RWPE2 (cell line): ENCODE measurements at places on chromosomes 13 and 19.
A peak's percentile ranks its signal among the peaks of the same experiment; 100 is the strongest.

GRCh38 chr19:2235381-2236063, 607 bp downstream of the PLEKHJ1 start:
- DNase-seq, result no peak

DNA sequence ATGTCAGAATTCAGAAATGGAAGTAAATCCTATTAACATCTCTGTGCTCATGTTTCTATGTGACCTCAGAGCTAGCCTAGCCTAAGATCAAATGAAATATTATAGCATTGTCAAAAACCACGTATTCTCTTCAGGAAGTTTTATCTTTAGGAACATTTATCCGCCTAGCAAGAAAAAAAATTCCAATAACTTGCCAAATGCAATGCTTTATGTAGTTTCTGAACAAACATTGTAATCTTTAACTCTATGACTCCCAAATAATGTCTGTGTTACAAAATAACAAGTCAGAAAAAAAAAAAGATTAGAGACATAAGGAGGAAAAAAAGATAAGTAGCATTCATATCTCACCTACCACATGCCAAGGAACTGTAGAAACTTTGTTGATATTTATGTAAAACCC, 18.4 kb upstream of the IPO5 start:
- no peak for DNase-seq

DNA sequence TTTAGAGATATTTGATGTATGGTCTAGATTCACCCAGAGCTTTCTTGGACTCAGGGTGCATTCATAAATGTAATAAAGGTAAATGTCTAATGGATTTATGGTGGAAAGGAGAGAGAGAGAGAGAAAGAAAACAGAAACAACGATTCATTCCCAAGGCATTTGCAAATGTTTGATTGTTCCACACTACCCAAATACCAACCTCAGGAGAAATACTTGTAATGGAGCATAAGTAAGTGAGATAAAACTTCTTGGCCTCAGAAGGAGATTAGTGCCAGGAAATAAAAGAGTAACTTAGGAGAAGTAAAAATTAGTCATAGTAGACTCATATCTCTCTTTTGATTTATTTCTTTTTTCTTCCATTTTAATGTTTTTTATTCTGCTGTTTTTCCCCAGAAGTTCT, 40.6 kb upstream of the DGKH start:
- no peak for DNase-seq

GRCh38 chr13:46659413-46660065, 106.6 kb downstream of the LRCH1 start:
- DNase-seq, result no peak

GRCh38 chr13:41460930-41461329, 3.6 kb downstream of the RGCC start:
- DNase-seq, result no peak

DNA sequence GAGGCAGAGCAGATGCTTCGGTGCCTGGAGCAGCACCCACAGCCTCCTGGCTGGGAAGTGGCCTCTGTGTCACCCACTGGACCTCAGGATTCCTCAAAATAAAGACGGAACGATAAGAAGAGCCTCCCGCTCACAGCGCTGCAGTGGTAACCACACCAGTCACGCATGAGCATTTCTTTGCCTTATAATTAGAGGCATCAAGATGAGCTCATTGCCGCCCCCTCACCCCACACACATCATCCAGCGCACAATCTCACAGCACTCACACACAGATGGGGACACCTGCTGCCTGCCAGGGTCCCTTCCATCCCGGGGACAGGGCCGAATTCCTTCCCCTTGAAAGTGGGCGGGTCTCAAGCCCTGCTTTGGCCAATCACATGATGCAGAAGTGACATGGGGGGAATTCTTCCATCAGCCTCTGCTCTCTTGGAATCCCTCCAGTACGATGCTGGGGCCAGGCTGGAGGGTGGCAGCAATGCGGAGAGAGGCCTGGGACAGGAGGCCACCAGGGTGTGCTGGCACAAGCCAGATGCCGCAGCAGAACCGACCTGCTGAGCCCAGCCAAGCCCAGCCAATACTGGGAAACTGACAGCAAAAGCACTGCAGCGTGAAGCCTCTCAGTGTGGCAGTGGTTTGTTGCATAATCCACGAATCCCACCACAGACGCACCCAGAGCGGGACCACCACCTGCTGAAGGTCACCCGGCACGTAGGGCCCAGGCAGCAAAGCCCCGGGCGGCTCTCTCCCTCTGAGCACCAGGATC, 16.0 kb downstream of the PIP5K1C start:
- DNase-seq, result peak; percentile 38

DNA sequence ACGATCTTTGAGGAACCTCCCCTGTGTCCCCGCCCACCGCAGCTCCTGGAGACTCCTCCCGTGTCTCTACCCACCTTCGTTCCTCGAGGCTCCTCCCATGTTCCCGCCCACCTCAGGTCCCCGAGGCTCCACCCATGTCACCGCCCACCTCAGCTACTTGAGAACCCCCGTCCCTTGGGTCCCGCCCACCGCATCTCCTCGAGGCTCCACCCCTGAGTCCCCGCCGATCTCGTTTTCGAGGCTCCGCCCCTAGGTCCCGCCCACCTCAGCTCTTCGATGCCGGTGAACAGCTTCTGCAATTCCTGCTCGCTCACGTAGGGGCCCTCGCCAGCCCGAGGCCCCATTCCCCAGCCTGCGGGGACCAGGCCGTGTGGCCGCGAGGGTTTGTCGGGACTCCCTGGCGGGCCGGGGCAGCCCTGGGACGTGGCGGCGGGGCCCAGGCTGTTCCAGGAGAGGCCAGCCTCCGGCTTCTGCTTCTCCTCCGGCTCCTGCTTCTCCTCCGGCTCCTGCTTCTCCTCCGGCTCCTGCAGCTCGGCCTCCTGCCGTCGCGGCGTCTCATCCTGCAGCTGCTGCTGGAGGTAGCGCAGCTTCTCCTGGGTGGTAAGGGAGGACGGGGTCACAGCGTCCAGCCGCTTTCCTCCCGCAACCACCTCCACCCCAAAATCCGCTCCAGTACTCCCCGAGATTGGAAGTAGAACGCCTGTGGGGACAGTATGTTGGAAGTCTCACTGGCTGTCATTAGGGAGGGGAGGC, 16.7 kb downstream of the TSKS start:
- peak; percentile 78 for DNase-seq

GRCh38 chr19:15680478-15681322, 7.8 kb downstream of the CYP4F12 start:
- no peak for DNase-seq

DNA sequence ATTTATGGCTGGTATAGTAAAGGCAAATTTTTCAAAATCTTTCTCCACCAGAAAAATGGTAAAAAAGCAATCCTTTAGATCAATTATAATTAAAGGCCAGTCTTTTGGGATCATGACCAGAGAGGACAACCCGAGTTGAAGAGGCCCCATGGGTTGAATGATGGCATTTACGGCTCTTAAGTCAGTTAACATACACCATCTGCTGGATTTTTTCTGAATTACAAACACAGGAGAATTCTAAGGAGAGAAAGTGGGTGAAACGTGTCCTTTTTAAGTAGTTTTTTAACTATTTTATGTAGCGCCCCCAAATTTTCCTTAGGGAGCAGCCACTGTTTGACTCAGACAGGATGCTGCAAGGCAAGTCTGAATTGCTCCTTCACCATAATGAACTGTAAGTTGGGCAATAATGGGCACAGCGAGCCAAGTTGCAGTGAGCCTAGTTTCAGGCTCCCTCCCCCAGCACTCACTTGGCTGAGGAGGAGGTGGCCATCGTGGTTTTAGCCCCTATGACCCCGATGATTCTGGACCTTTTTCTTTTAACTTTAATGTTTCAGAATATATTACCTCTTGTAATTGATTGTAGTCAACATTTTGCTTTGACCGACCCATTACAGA, 13.6 kb upstream of the ZNF611 start:
- no peak for DNase-seq

- DNase-seq, result no peak
Measured at GRCh38 chr19:1568320-1569019, at the start of gene MEX3D. TSS of gene MEX3D (minus strand) at chr19:1568325. CDS start at chr19:1568058, 267 bp downstream.

DNA sequence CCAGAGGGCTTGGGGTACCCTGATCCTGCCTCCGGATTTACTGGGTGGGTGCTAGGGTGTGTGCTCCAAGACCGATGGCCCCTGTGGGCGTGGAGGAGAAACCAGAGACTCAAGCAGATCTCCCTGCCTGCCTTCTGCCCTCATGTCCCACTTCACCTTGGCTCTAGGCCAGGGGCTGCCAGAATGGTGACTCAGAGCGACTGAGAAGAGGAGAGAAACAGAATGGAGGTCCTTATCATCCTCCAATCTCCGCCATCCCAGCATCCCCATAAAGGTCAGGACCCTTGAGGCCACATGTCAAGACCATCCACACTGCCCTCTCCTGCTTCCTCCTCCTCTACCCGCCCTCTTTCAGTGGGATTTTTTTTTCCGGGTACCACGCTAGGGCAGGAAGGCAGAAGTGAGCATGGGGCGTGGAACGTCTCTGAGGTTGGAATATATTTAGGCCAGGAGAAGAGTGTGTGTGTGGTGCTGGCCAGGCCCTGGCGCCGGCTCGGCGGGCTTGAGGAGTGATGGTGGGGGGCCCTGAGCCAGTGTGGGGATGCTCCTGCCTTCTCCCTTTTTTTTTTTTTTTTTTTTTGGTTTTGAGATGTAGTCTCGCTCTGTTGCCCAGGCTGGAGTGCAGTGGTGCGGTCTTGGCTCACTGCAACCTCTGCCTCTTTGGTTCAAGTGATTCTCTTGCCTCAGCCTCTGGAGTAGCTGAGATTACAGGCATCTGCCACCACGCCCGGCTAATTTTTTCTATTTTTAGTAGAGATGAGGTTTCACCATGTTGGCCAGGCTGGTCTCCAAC, 22.3 kb downstream of the IER2 start:
- peak; percentile 88 for DNase-seq

DNA sequence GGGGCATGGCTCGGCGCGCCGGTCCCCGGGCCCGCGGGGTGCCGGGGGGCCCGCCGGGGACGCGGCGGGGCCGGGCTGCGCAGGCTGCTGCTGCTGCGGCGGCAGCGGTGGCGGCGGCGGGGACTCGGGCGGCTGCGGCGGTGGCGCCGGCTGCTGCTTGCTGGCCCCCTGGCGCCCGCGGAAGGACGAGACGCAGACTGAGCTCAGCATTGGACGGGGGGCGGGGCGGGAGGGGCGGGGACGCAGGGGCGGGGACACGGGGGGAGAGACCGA, 368 bp downstream of the KCNC3 start:
- DNase-seq, result no peak

DNA sequence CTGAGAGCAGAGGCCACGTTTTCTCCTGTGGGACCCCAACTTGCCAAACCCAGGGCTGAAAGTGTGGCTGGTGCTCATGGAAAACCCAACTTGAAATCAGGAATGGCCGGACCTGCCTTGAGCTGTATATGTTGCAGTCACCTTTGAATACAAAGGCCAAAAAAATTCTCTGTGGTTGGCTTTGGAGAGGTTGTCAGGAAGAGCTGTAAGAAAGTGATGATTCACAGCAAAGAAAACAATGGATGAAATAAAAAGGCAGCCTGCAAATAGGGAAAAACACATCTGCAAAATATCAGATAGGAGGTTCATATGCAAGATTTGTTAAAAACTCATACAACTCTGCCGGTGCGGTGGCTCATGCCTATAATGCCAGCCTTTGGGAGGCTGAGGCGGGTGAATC, 715.8 kb downstream of the UQCRFS1 start:
- no peak for DNase-seq

- DNase-seq, result no peak
Measured at GRCh38 chr13:69315039-69315438, 792.6 kb upstream of the ATXN8OS start.

DNA sequence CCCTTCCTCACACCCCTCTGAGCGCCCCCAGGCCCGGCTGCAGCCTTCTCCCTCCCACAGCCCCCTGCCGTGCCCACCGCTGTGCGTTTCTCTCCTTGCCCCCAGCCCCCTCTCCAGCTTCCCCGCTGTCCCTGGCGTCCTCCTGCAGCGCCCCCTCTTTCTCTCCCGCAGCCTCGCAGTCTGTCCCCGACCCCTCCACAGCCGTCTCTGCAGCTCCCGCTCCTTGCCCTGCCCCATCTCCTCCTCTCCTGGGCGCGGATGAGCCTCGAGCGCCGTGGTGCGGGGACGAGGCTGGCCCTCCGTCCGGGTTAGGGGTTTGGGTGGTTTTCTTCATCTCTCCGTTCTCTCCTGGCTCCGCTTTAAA, 1.1 kb downstream of the KMT5C start:
- DNase-seq, result no peak

- DNase-seq, result no peak
Measured at GRCh38 chr13:67943116-67943515, 713.0 kb upstream of the PCDH9 start.

GRCh38 chr19:39362682-39363657, 20.7 kb downstream of the SAMD4B start:
- no peak for DNase-seq

DNA sequence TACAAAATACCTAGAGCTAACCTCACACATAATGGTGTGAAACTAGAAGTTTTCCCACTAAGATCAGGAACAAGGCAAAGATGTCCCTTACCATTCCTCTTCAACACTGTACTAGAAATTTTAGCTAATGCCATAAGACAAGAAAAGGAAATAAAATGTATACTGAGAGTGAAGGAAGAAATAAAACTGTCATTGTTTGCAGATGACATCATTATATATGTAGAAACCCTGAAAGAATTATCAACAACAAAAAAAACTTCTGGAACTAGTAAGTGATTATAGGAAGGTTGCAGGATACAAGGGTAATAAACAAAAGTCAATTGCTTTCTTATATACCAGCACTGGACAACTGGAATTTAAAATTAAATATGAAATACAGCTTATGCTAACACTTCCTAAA, 93.7 kb downstream of the TNFSF11 start:
- no peak for DNase-seq

GRCh38 chr19:35216016-35216832, 12.3 kb downstream of the FAM187B start:
- no peak for DNase-seq

- no peak for DNase-seq
Measured at GRCh38 chr19:30896554-30896953, 452.7 kb downstream of the TSHZ3 start.

- DNase-seq, result no peak
Measured at GRCh38 chr13:55887561-55887960, 1253.2 kb upstream of the PRR20A start.
